ENCODE measurements at places on chromosomes 4 and X.

GRCh38 chr4:163107754-163108153 lies 58.9 kb downstream of the NAF1 start:
- DNase-seq: peak; percentile 11

DNA sequence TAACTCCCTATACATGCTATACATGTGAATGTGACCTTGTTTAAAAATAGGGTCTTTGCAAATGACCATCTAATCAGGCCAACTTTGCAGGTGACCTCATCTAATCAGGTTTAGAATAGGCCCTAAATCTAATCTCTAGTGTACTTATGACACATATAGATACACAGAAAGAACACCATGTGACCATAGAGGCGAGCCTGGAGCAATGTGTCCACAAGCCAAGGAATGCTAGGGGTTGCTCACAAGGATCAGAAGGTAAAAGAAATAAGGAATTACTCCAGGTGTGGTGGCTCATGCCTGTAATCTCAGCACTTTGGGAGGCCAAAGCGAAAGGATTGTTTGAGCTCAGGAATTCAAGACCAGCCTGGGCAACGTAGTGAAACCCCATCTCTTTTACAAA lies 9.6 kb upstream of the C4orf36 start:
- no peak for DNase-seq

- no peak for DNase-seq
These were observed 250.8 kb downstream of the ARHGAP24 start for GRCh38 chr4:85725721-85726170.

DNA sequence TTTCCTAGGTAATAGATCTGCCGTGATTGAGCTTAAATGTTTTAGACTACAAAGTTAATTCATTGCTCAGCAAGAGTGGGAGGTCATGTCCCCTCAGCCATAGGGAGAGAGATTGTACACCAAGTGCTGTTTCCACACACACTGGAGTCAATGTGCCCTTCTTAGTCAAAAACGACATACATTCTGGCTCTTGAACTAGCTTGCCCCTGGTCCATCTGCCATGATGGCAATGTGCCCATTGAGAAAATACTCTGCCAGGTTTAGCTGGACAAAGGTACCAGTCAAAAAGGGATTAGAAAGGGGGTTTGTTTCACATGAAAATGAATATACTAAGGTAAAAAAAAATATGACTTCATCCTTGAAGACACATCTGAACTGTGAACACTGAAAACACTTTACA lies 377.1 kb upstream of the ADGRL3 start:
- no peak for DNase-seq

- DNase-seq: no peak
These were observed 85.0 kb upstream of the FAM241A start for GRCh38 chr4:112060212-112060611.

- no peak for DNase-seq
These were observed 855 bp upstream of the DHRSX start for GRCh38 chrX:2501559-2502102.

DNA sequence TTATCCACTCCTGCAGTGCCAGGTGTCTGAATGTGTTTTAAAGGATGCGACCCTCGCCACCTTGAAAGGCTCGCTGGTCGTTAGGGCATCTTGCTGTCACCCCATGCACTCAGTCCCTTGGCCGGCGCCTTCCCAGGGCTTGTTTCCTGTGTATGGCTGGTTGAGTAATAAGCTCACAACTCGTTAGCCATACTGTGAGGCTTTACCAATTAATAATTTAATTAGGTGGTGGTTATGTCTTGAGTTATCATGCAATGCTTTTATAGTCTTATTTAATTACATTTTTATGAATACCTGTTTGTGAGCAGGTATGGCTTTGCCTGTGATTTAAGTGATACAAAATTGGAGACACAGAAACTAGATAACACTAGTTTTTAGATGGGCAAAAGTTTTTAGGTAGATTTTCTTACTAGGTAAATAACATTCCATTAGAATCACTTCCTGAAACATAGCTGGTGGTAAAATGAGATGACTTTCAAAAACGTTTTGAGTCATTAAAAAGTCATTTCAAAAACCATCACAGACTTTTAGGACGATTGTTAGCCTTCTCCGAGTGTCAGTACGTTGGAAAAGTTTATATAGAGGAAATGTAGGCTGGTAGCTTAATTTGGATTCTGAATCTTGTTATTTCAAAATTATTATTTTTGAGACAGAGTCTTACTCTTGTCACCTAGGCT lies 18.2 kb downstream of the PTTG2 start:
- no peak for DNase-seq

DNA sequence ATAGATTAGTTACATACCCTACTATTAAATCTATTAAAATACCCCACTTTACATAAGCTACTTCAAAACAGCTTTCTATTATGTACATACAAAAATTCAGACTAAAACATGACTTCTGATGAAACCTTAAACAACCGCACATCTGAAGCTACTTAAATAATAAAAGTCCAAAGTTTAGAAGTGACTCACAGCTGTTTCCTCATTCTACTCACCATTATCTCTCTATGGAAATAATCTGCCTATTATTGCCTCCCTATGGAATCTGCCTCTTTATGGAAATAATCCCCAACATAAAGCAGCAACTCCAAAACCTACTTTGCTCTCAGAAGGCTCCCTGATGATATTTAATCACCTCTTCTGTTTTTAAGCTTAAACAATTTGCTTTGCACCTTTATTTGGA lies 15.7 kb upstream of the BANK1 start:
- peak; percentile 57 for DNase-seq

- no peak for DNase-seq
These were observed 1.4 kb downstream of the ZFX start for GRCh38 chrX:24150898-24151297.

DNA sequence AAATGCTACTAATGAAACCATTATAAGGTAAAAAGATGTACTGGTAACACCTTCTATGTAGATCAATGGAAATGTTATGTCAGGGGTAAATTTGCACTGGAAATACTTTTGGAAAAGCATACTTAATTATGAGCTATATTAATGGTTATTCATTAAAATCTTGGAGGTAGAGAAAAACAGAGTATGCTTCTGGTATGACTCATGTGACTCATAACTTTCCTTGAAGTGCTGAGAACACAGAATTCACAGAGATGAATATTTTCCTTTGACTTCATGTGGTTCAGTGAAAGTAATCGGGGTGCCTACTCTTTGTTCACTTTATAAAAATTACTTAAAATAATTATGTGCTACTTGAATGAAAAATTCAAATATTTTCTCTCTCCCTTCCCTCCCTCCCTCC lies 254.2 kb downstream of the KCTD8 start:
- no peak for DNase-seq

GRCh38 chr4:119615068-119615719 lies 13.4 kb downstream of the PDE5A start:
- no peak for DNase-seq

DNA sequence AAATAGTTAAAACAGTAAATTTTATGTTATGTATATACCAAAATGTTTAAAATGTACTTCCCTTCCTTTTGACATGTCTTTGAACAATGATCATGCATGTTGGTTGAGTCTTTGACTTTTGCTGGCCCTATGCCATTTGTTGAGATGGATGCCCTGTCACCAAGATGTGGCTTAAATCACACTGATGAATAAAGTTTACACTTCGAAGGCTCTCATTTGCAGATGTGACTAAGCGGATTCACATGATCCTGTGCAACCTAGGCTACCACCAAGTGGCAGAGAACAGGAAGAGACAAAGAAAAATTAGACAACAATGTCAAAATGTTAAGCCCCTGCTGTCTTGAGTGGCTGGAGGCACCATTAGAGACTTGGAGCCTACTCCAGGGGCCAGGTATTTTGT lies 139.9 kb downstream of the RAB28 start:
- no peak for DNase-seq

DNA sequence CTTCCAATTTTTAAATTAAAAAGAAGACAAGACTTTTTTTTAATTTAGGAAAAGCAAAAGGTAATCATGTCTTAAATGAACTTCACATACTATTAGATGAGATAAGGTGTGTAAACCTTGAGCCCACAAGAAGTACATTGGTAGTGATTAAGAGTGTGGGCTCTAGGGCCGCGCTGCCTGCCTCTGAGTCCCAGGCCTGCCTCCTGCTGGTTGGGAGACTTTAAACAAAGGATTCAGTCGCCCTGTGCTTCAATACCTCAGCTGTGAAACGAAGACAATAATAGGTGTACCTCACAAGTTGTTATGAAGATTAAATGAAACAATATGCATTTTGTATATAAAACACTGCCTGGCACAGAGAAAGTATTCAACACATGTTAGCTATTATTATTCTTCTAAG lies 95.9 kb upstream of the MYOZ2 start:
- DNase-seq: no peak

DNA sequence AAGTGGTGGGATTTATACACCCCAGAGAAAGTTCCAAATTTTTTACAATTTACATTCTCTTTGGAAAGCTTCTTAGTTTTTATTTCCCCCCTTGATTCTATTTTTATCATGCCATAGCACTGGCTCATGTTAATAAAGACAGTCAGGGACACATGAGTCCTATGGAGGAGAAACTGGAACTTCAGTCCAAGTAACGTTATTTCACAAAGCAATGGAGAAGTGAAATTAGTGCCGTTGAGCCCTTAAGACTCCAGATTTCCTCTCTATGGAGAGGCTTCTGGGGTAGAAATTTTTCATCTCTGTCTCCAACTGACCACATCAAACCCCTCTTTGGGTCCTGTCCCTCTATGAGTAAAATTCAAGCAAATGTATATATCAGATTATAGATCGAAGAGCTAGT lies 12.8 kb upstream of the TASL start:
- DNase-seq: no peak

GRCh38 chrX:31266203-31267076 lies 194.6 kb upstream of the FTHL17 start:
- no peak for DNase-seq

GRCh38 chrX:38796946-38797345 lies 4.3 kb upstream of the MID1IP1 start:
- DNase-seq: no peak

GRCh38 chr4:152981278-152981677 lies 45.2 kb downstream of the FHDC1 start:
- DNase-seq: no peak

DNA sequence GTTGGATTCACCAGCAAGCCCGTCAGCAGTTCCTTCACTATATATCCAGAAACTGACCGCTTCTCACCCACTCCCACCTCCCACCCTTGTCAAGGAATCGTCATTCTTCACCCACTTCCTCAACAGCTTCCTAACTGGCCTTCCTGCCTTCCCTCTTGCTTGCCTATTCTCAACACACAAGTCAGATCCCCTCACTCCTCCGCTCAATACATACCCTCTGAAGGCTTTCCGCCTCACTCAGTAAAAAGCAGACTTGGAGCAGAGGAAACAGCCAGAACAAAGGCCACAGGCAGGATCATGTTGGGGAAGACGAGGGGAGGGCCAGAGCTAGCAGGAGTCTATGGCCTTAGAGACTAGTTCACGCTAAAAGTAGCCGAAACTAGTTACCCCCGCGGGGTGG lies 23.7 kb downstream of the RWDD4 start:
- DNase-seq: no peak

DNA sequence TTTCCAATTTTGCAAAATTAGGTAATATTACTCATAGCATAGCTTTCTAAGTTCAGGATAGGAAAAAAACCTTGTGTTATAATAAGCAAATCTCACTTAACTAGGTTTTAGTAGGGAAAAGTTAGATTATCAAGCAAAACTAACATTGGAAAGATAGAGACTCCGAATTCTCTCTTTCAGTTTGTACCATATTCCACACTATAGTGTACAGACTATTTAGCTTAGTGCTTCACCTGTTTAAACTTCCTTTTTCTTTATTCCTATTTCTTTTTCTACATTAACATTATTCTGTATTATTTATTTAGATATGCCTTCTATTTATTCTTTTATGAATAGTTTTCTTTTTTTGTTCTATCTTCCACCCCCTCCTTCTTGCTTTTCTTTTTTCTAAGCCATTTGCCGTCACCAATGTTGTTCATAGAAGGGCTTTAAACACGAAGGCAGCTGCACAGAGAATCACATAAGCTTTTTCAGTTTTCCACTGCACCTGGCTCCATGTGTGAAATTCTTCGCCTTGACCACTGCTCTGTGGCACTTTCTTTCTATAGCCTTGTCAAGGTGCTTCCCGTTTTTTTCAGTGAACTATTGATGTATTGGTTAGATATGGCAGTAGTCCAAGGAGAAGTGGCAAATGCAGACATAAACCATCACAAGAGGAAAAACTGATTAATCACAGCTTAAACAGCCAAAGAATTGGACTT lies 8.5 kb downstream of the PCDH10 start:
- DNase-seq: no peak

DNA sequence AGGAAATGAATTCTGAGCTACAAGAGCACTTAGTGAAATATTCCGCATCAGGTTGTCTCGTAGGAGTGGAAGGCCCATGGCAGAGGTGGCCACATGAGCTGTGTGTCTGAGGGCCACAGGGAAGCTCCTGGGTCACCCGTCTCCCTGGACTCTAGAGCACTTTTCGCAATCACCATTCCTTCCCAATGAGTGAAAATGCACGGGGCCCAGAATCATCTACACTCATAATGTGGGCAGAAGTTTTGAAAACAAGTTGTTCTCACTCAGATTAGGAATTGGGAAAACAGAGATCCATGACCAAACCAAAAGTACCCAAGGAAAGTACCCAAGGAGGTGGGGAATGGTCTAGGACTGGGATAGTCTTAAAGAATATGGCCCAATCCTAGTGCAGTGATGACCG lies 94.4 kb downstream of the SCD5 start:
- DNase-seq: no peak

DNA sequence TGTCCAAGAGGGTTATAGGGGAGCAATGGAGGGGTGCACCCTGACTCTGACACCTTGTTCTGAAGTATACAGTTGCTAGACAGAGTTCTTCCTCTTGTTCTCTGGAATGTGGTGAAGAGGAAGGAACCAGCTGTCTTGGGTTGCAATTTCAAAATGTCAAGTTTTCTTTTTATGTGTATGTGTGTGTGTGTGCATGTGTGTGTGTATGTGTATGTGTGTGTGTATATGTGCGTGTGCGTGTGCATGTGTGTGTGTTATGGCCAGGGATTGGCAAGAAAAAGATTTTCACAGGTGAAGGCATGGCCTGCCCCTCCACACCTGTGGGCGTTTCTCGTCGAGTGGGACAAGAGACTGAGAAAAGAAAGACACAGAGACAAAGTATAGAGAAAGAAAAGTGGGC lies 81.6 kb upstream of the ADGRA3 start:
- no peak for DNase-seq

DNA sequence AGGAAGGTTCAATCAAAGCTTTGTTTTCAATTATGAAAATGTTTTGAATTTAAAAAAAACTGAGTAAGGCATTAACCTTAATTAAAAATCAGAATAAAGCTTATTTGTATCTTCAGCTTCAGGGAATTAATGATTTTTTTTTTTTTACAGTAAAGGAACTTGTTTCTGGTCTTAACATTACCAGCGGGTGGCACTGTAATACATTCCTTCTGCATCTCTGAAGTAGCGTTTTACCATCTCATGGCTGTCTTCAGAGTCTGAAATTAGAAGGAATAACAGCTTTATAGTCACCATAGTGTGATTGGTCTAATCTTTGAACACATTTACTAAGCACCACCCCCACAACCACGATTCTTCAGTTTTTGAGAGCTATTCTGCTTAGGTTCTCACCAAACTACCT lies 102.6 kb downstream of the IL1RAPL2 start:
- DNase-seq: no peak
